ENCODE measurements at places on chromosomes 6 and 20.

GRCh38 chr20:19897891-19898290, 119.3 kb upstream of the NAA20 start:
- DNase-seq, result no peak

- no peak for DNase-seq
These were observed 45.9 kb upstream of the PXDC1 start for GRCh38 chr6:3797231-3798054.

DNA sequence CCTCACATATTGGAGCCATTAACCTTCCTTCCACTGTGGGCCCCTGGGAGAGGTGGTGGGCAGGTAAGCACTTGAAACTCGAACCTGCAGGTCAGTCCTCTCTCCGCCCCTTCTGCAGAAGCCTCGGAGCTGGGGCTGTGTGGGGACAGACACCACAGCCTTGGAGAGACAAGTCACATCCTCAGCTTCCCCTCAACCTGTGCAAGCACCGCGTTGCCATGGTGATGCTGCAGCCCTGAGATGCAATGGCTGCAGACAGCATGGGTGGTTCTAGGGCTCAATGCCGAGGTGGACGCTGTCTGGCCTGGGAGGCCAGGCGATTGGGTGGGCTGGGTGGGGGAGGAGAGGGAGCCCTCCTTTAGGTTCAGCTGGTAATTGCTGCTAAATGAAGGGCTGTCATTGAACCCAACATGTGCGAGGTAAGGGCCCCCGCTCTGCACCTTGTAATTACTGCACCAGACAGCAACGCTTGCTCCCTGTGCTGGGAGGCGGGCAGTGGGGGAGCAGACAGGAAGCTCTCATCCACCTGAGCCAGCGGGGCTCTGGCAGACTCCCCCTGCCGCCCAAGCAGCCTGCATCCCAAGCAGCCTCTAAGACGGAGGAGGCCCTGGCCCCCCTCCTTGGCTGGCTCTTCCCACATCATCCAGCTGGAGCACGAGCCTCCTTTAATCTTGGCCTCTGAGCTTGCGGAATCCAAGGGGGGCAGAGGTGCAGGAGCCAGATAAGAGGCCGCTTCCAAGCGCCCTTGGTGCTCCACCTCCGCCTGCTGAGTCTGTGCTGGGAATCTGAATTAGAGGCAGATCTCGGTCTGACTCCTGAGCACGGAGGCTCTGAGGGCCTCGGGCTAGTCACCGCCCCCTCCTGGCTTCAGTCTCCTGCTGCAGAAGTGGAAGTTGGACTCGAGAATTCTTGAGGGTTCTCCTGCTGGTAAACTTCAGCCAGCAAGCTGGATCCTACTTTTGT, 39.8 kb upstream of the CDH22 start:
- no peak for DNase-seq

GRCh38 chr20:51700809-51701285, 67.3 kb downstream of the ATP9A start:
- DNase-seq, result no peak

GRCh38 chr6:160131636-160132296, 10.2 kb downstream of the SLC22A1 start:
- no peak for DNase-seq

DNA sequence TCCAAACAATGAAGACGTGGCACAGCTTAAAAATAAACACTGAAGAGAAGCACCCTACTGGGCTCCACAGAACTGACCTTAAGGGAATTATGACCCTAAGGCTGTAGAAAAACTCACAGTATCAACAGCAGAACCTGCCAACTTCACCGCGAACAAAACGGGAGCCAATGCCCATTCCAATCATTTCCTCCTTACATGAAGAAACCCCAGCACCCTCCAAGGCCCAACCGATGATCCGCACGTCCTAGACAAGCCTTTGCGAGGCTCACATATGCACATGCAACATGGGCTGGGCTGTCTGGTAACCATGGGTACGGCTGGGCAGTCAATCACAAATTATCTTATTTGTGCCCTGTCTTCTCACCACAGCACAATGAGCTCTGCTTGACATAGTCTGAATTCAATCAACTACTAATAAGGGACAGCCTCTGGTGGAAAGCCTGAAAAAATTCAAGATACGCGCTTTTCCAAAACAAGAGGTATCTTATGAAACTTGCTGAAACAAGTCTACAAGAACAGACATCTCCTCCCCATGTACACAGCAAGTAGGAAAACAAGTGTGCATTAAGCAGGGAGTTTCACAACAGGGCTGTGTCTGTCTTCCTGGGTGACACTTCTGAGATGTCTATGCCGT, 1.7 kb downstream of the DIDO1 start:
- no peak for DNase-seq

- no peak for DNase-seq
These were observed 257.5 kb downstream of the ADGB start for GRCh38 chr6:146856296-146856695.

DNA sequence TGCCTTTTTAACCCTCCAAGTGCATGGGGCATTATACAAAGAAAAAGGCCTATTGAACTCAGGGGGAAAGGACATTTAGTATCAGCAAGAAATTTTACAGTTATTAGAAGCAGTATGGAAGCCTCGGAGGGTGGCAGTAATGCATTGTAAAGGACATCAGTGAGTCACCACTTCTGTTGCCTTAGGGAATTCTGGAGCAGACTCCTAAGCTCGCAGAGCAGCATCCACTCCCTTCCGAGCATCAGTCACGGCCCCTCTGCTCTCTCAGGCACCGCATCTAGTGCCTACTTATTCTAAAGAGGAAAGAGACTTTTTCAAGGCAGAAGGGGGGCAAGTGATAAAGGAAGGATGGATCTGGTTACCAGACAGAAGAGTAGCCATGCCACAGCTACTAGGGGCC, 296.5 kb downstream of the RNGTT start:
- DNase-seq, result no peak

- no peak for DNase-seq
These were observed 178.7 kb upstream of the TAB2 start for GRCh38 chr6:149138699-149139294.

- DNase-seq, result no peak
These were observed 63.0 kb downstream of the NCOA7 start for GRCh38 chr6:125853756-125854155.

DNA sequence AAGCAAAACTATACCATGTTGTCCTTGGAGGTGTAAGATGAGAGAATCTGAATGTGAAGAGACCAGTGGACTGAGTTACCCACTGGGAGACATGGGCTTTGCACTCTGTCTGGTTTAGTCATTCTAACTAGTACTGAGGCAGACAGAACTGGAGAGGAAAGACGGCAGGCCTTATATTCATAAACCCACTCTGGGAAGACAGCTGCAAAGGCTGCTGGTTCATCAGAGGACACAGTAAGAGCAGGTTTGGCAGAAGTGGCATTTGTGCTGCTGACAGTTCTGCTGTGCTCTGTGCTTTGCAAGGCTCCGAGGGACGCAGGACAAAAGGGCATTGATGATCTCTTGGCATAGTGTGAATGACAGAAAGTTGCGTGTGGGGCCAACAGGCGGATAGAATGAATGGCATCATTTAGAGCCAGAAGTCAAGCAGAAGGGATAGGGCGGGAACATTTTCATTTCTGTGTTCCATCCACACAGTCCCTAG, 142.3 kb upstream of the TENT5A start:
- no peak for DNase-seq

DNA sequence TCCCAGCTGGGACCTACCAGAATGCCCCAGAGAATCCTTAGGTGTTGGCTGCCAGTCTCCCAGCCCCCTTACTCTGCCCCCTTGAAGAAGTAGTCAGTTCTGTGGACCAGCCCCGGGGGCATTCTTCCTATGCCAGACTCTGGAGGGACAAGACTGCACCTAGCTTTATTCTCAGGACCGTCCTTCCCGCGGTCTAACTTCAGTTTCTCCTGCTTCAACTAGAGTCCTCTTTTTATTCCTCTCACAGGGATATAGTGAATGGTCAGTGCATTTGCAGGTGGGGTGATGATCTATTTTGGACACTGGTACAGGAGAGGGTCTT, 35.9 kb upstream of the MDFI start:
- DNase-seq, result no peak

GRCh38 chr20:63772781-63773518, 33.4 kb downstream of the SLC2A4RG start:
- DNase-seq, result no peak

GRCh38 chr20:23374441-23374840, 12.5 kb downstream of the GZF1 start:
- DNase-seq, result no peak

DNA sequence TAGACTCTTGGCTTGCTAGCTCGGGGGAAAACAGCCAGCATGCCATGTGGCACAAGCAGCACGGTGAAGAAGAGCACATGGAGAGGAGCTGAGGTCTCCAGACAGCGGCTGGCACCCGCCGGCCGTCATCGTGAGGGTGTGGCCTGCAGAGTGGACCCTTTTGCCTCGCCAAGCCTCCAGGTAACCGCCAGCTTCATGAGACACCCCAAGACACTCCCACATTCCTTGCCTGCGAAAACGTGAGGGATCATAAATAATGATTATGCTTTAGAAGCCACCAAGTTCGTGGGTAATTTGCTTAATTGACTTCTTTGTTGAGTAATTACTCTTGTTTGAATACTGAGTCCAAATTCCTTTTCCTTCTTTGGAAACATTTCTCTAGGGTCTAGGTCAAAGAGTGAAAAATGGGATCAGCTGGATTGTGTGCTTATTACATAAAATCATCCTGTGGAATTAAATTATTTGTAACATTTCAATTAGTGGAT, 23.2 kb downstream of the FAM50B start:
- no peak for DNase-seq

DNA sequence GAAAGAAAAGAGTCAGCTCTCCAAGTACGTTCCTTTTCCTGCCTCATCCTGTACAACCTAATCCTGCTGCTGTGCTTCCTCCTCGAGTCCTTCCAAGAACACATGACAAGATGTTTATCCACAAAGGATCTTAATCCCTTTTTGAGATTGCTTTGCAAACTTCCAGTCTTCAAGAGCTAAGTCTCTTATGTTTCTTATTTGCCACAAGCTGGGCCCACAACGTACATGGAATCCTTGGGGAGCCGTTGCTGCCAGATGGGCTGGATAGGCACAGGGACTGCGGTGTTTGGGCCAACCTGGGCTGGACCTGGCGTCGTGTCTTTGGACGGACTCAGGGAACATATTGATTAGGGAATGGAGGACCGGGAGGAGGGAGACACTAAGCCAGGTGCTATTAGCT, 79.7 kb upstream of the AFDN start:
- no peak for DNase-seq

DNA sequence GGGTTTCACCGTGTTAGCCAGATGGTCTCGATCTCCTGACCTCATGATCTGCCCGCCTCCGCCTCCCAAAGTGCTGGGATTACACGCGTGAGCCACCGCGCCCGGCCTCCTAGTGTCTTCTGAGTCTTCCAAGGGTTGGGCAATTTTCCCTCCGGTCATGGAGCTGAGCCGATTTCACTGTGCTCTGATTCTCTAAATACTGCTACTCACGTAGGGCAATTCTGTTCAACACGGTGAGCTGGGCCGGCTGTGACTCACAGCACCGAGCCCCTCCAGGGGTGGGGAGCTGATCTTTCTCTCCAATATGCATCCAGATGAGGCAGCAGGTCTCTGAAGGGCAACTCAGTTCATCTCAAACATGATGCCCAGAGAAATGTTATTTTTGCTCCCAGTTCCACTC, 71.6 kb upstream of the CD93 start:
- DNase-seq, result no peak

- peak; percentile 23 for DNase-seq
These were observed 230.6 kb downstream of the TMEM242 start for GRCh38 chr6:157092736-157093135.

DNA sequence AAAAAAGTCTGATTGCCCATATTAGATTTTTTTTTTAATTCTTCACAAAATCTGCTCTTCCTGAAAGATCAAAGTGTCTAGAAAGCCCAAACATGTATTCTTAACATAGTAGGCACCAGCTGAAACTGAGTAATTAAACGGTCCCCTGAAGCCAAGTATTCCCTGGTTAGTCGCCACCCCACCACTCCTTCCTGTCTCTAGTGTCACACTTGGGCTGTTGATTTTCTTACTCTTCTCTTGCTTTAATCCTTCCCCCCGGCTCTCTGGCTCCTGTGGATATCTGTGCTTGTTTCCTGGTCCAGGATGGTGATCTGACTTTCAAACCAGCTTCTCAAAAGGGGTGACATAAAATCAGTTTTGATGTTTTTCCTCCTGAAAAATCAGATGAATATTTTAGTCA, 162.9 kb downstream of the QKI start:
- no peak for DNase-seq

DNA sequence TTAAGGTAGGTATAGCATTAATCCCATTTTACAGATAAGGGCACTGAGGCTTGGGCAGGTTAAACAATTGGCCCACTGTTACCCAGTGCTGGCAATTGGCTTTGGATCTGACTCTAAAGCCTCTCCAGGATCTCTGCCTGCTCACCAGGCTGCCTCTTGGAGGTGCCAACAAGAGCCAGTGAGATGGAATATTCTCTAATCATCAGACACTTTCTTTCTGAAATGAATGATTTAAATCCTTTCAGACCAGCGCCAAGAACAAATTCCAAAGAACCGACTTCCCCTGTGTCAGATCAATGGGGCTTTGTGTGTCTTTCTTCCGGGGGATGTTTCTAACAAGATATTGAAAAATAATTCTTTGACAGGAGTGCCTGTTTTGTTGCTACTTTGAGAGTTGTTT, 23.6 kb downstream of the CYP39A1 start:
- DNase-seq, result no peak

GRCh38 chr6:43334466-43335095, 26.0 kb upstream of the CRIP3 start:
- peak; percentile 41 for DNase-seq

- no peak for DNase-seq
These were observed 77.4 kb upstream of the CD93 start for GRCh38 chr20:23163562-23163961.

- DNase-seq, result no peak
These were observed 553.7 kb downstream of the CD109 start for GRCh38 chr6:74249658-74250057.

GRCh38 chr20:41361757-41362747, 4.6 kb downstream of the EMILIN3 start:
- DNase-seq, result no peak

- no peak for DNase-seq
These were observed 17.8 kb upstream of the ARFGEF2 start for GRCh38 chr20:48903705-48904104.

DNA sequence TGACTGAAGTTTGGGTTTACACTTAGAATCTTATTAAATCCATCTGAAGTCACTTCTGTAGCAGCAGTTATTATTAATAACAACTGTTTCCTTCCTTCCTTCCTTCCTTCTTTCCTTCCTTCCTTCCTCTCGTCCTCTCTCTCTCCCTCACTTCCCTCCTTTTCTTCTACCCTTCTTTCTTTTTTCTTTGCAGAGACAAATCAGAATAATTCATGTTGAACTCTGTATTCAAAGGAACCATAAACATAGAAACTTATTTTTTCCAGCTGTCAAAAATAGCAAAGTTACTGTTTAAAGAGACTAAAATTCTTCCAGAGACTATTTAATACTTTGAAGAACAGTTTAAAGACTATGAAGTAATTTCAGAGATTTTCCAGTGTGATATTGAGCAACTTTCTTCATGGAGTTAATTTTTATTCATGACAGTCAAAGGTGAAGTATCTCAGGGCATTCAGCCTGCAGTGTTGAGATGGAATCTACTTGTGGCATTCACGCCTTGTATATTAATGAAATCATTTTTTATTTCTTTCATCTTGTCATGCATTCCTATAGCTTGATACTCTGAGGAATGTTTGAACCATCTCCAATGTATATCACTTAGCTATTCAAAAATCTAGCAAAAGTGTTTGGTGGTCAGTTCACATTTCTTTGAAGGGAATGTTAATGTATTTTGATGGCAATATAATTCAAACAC, 109.7 kb downstream of the BCAS1 start:
- no peak for DNase-seq
